ENCODE measurements at places on chromosomes 3 and 15.
A peak's percentile ranks its signal among the peaks of the same experiment; 100 is the strongest.

GRCh38 chr3:115187149-115187757 lies 40.2 kb upstream of the ZBTB20 start:
- no peak for DNase-seq

- DNase-seq, result no peak
Measured at GRCh38 chr3:43608751-43609150, 13.1 kb downstream of the ANO10 start.

- DNase-seq, result no peak
Measured at GRCh38 chr15:58666957-58667356, 82.5 kb downstream of the ADAM10 start.

DNA sequence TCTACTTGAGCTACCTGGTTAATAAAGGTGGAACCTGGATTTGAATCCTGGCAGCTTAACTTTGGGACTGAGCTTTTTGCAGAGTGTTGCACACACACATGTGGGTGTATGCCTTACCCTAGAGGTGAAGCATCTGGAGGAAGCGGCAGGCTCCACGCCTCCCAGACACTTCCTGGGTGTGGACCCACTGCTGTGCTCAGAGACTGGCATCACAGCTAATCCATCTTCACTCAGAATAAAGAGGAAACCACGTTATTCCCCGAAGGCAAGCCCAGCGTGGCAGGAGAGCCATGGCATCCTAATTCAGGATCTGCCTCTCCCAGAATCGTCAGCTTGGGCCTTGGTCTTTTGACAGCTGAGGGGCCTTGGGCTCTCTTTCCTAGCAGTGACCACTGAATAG lies 25.5 kb downstream of the CCDC13 start:
- no peak for DNase-seq

- DNase-seq, result no peak
Measured at GRCh38 chr15:27903405-27903804, 195.7 kb downstream of the OCA2 start.

- DNase-seq, result no peak
Measured at GRCh38 chr15:60235951-60236710, 161.7 kb downstream of the ANXA2 start.

- peak; percentile 2 for DNase-seq
Measured at GRCh38 chr3:84836961-84837360, 121.8 kb upstream of the CADM2 start.

- no peak for DNase-seq
Measured at GRCh38 chr3:37825744-37826400, 35.8 kb upstream of the CTDSPL start.

DNA sequence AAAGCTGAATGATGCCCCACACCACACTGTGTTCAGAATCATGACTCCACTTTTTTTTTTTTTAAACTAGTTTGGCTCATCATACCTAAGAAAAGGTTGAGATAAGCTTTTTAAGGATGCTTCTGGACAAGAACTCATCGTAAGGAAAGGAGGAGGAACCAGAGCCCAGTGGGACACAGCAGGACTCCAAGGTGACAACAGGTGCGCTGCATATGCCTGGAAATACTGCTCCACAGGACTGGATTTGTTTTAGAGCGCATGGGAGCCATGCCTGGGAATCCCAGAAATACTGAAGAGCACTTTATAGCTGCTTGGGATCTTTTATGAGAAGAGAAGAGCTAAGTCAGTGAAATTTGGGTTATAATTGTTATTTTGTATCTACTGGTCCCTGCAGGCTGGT lies 93.4 kb downstream of the NEDD4 start:
- DNase-seq, result no peak

DNA sequence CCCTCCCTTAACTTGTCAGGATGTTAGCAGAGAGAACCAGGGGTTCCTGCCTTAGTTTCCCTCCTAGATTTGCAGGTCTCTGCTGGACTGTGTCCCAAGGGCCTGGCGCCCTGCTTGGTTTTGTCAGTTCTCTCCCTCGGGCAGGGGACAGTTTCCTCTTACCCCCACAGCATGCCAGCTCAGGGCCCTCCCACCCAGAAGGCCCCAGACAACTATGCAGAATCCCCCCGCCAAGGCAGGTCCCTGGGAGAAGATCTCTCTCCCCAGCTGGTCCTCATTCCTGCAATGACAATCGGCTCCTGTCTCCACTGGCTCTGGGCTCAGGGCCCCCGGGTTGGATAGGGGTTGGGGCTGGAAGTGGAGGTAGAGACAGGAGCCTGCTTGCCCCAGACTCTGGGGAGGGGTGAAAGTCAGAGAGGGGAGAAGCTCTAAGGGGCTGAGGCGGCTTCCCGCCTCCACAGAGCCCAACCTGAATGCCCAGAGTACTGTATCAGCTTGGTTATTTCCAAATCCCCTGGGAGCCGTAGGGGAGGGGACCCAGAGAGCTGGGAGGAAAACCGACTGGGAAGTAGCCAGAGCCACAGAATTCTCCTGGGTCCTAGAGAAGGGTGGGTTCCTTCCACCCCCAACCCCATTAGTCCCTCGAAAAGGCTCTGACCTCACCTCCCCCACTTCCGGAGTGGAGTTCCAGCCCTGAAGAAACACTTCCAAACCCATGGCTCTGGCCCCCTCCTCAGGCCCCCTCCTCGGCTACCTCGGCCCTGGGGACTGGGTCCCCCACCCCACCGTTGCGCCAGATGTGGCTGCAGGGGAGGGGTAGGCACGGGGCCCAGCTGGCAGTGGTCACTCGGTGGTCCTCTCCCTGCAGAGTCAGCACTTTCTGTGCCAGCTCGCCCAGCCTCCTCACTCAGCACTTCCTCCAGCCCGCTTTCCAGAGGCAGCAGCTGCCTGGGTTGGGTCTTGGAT lies 3.8 kb upstream of the LOXL1 start:
- DNase-seq, result peak; percentile 66

DNA sequence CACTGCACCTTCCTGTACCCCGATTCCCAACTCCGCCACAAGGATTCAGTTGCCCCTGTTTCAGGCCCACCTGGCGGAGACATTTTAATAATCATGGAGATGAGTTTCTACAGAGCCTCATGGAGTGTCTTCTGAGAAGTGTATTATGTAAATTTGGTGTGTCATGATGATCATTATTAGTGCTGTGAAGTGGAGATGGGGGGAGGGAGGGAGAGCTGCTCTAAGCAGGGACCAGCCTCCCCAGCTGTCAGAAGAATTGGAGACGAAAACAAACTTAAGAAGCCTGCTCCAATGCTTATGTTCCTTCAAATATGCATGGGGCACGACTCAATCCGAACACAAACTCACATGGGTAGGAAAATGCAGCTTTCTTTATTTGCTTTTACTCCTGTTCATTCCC lies 127.8 kb downstream of the EPHB1 start:
- no peak for DNase-seq

DNA sequence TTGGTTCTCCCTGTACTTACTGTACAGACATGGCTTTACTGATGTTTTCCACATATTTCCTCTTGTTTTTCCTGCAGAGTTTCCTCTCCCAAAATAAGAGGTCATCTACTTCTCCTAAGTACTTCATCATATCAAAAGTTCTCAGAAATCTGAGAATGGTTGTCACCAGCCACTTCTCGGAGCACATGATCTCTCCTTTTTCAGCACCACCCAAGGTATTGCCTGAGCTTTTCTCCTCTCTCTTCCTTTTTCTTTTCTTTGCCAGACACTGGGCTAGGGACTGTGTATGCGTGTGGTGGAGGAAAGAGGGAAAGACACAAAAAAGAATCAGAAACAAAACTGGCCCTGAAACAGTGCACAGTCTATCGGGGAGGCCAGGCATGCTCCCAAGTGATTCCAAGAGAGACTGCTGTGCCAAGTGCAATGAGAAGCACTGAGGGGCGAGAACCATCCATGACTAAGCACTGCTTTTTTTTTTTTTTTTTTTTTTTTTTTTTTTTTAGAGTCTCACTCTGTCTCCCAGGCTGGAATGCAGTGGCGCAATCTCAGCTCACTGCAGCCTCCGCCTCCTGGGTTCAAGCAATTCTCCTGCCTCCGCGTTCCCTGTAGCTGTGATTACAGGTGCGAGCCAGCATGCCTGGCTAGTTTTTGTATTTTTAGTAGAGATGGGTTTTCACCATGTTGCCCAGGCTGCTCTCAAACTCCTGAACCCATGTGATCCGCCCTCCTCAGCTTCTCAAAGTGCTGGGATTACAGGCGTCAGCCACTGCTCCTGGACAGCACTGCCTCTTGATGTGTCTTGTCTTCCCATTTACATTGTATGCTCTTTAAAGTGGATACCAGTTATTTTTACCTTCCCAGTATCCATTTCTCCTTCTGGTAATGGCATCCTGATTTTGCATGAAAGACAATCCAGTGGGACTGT lies 194.0 kb upstream of the FEZF2 start:
- no peak for DNase-seq

GRCh38 chr3:411226-411625 lies 214.7 kb downstream of the CHL1 start:
- DNase-seq, result no peak

DNA sequence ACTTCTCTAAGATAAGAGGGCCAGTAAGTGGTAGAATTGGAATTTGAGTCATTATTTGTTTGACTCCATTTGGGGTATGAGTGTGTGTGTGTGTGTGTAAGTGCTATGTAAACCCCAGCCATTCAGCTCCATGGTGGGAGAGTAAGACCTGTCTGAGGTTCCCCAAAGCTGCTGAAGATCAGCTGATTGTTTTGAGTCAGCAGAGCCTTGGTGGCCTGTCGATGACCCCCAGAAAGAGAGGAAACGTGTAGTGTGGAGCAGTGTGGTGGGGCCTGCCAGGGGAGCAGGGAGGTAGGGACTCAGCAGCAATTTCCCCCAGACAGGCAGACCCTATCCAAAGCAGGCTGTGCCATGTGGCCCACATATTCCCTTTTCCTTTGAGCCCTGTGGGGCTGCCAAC lies 5.3 kb downstream of the DVL3 start:
- DNase-seq, result no peak

DNA sequence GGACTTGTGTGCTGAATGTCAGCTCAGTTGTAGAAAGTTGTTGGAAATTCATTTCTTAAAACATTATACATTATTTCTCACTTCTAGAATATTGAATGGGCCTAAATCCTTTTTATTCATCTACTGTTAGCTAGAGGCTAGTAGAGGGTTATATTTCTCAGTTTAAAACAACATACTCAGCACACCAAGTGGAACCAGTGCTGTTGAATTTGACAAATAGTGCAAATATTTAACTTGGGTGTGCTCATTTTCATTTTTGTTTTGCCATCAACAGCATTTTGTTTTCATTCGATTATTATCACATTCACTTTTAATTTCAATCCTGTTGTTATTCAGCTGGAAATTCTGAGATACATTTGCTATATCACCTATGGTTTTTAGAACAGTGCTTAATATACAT lies 269.4 kb upstream of the PEX5L start:
- no peak for DNase-seq

DNA sequence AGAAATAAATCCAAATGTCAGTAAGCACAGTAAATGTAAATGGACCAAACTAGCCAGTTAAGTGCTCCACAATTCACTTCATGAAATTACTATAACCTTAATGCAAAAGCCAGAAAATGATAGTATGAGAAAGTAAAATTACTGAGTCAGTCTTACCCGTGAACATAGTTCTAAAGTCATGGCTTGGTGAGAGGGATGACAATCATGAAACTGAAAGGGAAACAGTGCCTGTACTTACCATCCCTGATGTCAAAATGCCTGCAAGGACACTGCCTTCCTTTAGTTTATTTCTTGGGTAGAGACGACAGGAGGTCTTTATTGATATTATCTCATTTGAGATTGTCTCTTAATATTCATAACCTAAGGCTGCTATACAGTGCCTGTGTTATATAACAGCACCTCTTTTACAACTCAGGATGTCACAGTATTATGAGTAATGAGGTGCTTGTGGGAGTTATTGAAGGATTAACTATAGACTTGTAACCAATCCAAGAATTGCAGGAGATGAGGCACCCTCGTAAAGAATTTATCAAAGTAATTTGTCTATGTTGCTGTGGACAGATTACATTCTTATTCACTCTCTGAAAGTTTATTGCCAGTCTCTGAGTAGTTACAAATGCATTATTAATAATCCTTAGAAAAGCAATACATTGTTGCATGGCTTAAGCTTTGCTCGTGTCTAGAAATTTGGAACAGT lies 142.9 kb upstream of the BFSP2 start:
- no peak for DNase-seq

DNA sequence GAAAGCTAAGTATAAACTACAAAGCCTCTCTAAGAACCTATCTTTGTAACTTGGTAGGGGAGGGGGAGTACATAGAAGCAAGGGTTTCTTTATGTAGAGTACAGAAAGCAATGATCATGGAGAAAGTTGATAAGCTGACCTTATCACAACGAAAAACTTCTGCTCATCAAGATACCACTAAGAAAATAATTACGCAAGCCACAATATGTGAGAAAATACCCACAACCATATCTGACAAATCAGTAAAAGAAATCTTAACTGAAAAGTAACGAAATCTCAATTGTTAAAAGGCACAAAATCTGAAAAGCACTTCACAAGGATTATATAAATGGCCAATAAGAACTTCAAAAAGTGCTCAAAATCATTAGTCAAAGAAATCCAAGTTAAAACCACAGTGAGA lies 35.1 kb upstream of the RPS17 start:
- no peak for DNase-seq

GRCh38 chr3:162626172-162626571 lies 1129.6 kb downstream of the OTOL1 start:
- no peak for DNase-seq

GRCh38 chr15:52417957-52418356 lies 110.7 kb downstream of the MYO5A start:
- no peak for DNase-seq

- DNase-seq, result no peak
Measured at GRCh38 chr3:120752865-120753264, 10.3 kb downstream of the GTF2E1 start.

DNA sequence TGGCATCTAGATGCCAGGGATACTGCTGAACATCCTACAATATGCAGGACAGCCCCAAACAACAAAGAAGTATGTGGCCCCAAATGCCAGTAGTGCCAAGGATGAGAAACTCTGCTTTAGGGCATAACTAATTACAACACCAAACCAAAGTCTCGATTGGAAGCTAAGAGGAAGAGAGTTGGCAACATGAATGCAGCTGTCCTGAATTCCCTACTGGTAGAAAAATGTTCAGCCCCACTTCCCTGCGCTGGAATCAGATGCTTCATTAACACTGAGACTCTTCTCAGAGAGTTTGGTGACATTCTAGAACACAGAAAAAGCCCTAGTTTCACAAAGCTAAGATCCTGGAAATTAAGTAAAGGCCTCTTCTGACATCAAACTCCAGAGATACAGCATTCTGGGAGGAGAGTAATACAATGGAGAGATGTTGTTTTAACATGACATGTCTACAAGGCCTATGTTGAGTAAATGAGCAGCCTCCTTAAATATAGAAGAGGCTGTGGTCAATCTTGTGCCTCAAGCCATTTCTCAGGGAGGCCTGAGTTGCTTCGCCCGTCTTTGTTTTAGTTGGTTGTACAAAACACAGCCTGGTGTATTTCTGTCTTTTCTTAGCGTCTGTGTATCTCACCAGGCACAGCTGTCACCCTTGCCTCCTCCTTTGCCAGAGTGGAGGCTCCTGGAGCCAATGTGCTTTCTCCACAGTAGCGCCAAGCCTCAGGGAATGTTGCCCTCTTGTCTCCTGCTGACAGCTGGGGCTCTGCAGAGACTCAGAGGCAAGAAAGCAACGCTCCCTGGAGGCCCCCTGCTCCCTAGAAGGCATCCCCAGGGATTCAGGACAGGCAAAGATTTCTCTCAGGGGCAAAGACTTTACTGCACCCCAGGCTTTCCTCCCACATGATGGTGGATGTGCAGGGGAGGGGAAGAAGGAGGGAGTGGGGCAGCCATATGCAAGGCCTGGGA lies 25.1 kb upstream of the CTNNB1 start:
- DNase-seq, result peak; percentile 24

All from muscle of back (tissue), 13 donors.